ENCODE measurements at places on chromosomes 2 and 18. TPM values are rescaled to one million over a fixed set of nuclear protein-coding genes. Genes with fewer than 3 reads are reported as not detected.

The KCNG2 gene
- 0.51 TPM for total RNA-seq

DNA sequence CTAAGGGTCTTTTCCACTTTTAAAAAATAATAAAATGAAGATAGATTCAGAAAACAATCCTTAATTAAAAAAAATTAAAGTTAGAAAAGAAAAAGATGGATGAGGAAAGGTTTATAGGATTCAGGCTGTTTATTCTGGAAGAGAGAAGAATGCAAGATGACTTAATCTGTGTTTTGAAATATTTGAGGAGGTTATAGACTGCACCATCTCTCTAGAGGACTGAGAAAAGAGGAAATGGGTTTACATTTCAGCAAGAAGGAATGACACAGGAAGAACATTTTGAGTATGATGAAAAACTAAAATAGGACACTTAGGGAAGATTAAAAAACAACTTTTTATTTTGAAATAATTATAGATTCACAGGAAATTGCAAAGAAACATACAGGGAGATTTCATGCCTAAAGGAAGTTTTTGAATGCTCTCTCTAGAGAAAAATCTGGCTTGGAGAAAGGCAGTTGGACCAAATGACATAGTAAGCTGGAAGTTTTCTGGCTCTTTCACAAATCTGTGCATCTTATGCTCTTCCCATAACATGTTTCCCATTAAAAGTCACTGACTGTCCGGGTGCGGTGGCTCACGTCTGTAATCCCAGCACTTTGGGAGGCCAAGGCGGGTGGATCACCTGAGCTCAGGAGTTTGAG is 75.0 kb downstream of the CERS6 start:
- DNase-seq, result no peak

DNA sequence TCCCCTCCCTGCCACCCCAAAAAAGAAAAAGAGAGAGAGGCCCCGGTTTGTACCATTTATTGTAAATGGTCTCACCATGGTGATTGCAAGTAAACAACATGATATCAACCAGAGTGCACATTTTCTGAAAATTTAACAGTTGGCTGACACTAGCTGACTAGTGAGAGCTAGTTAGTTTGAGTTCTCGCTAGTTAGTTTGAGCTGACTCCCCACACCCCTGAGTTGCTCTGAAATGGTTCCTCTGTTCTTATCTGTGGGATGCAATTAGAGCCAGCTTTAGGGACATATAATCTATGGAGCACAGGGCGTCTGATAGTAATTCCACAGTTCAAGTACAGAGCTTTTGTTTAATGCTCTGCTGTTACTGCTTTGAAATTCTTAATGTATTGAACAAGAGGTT is 13.1 kb downstream of the CASP10 start:
- DNase-seq, result no peak

DNA sequence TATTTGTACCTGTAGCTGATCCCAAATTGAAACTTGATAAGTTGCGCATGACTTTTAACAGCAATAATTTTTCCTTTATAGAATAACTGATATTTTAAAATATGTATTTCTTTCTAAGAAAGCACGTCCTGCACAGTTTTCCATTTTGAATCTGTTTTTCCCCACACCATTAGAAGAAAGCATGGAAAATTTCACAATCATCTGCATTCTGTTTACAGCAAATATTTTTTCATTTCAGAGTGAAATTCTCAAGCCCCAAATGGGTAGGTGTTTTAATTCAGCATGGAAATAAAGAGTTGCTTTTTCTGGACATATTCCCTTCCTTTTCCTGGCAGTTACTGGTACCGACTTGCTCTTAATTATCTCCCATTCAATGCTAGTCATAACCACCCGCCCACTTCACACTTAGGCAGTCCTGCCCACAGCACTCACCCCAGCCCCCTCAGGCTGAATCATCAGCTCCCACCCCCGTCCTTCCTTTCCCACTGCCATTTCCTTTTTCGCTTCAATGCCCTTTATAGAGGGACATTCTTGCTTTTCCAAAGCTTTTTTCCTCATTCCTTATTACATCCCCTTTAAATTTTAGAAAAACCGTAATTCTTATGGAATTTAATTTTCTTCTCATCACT is 89.2 kb upstream of the GLS start:
- DNase-seq, result no peak

- no peak for DNase-seq
These were observed 58.3 kb downstream of the CTIF start for GRCh38 chr18:48597110-48597509.
